Endothelial cell of umbilical vein (primary cell): ENCODE measurements at places on chromosomes 6 and 20. TPM values are rescaled to one million over a fixed set of nuclear protein-coding genes. Genes with fewer than 3 reads are reported as not detected.

Gene TMEM239
- not detected in 2 replicates for total RNA-seq

Gene SYNDIG1
- not detected in 2 replicates for total RNA-seq

DNA sequence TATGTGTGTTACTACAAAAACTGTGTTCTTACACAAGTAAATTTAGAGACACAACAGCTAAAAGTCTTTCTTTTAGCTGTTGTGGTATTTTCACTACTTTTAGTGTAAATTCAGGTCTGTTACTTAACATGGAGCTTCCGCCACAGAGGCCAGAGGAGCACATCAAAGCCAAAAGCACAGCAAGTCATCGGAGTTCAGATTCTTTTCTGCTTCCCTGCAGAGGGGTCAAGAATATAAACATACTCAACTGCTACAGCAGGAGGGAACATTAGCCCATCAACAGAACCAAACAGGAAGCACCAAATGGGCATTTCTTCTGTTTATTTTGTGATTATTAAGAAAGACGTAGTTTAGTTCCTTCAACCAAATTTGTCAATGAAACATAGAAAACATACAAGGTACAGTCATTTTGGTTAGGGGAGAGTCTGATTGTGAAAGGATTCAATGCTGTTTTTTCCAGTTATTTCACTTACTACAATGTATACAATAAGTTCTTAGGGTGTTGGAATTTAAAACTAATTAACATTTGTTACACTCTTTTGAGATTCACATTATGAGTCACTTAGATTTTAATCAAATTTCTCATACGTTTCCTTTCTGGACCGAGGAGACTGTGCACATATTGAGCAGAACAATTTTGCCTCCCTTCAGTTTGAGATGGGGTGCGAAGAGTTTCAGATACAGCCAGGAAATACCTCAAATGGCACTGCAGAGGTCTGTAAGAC is 42.8 kb upstream of the DSE start:
- peak; percentile 79 for DNase-seq

DNA sequence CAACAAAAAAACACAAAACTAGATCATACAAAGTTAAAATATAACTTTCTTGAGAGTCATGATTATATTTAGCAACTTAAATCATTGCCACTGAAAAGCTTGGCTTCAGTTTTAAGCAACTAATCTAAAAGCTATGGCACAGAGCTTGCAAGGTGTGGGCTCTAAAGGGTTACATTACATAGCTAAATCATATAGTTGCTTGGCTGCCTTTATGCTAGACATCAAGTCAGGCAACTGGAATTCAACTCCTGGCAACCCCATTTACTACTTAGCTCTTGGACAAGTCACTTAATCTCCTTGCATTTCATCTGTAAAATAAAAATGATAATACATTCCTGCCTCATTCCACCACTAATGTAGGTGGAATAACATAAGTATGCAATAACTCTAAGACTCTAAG is 40.9 kb upstream of the GCM1 start:
- no peak for DNase-seq

DNA sequence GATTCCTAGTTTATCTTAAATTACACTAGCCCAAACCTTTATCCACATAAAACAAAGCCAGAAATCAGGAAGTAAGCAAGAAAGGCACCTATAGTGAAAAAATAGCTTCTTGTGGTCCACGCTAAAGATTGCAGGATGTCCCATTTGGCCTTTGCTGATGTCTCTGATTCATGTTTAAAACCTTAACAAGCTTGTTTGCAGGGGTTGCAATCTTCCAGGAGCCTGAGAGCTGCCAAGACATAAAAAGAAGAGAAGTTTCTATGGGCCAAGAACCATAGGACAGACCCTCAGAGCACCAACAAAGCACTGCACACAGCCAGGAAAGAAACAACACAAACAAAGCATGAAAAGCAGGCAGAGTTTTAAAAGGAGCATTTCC is 49.4 kb downstream of the ADAT2 start:
- no peak for DNase-seq

DNA sequence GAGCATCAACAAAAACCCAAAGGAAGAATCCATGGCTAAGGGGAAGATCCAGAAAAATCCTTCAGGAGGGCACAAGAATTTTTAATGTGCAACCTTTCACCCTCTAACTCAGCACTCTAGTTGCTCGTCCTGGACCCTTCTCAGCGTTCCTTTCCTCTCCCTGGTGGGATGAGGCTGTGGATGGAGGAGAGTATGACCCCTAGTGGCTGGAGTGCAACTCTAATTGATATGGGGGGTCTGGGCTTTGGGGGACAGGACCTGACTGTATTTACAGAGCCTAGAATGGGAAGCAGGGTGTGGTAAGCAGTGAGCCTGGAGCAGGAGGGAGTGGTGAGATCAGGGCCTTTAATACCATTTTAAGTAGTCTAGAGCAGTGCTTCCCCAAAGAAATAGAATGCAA is 83.9 kb upstream of the CEP85L start:
- peak; percentile 49 for DNase-seq

DNA sequence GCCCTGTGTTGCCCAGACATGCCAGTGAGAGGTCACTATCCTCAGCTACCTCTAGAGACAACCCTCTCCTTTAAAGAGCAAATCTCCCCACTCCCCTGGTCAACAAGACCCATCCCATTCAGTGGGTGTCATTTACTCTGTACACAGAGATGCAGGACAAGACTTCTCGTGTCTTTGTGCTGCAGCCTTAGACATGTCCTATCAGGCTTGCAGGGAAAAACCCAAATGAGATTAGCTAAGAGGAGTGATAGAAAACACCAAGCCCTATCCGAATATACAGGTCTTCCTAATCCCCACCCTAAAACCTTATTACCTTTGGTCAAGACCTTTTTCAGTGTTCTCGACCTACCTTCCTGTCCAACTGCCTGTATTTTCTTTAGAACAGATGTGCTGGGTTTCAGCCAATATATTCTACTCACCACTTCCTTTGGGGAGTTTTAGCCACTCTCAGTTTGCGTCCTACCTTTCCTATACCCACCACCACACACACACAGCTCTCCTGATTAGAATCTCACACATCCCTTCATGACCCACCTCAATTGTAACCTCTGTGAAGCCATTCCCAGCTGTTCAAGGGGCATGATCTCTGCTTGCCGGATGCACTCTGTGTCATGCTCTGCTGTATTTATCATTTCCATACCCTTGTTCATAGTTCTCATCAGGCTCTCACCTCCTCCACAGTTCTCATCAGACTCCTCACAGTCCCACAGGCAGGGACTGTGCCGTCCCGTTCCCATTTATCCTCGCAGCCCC is 39.7 kb downstream of the TRAM2 start:
- peak; percentile 78 for DNase-seq

DNA sequence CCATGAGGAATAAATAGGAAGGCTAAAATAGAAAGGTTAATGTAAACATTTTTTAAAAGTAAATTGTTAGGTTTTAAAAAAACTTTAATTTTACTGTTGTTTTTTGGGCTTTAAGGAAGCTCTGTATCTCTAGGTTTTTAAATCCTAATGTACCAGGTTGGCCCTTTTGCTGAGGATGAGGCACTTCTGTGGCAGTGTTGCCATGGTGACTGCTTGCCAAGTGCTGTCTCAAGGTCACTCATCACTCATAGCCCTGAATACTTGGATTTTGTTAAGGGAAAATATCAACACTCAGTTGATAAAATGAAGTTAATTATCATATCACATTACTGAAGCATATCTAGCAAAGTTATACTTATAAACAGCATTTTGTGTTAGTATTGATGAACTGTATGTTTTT is 50.2 kb downstream of the NCOA3 start:
- no peak for DNase-seq

DNA sequence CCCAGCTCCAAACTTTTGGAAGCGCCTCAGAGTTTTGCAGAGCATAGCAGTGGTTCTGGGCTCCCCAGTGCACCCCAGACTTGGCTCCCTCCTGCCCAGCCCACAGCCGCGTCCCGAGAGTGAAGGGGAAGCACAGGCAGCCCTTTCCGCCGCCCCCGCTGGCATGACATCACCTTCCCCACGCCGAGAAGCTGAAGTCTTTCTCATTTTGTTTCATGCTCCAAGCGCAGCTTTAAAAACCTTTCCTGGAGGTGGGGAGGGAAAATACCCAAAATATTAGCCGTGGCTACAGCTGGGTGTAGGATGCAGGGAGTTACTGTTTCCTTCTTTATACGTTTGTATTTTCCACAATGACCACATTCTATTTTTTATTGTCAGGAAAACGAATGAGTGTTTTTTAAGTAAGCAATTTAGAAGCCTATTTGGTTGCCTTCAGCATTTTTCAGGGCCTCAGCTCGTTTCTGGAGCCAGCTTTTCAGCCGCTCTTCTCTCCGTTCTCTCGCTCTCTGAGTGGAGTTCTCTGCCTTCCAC is 72.9 kb downstream of the SNX5 start:
- DNase-seq = peak; percentile 73

DNA sequence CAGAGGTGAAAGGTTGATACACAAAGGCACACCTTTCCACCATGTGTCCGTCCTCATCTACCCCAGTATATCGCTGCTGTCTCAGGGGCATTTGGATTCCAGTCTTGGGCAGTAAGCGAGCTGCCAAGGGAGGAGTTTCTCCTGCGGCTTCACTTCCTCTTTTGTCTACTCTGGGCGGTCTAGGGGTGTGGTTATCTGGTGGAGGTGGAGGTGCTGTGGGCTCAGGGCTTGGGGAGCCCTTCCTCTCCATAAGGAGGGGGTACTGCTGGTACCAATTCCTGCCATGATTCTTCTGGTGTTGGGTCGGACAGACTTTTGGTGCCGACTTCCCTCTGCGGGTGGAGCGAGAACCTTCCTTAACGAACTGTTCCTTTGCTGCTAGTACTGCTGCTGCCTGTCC is 31.9 kb upstream of the FABP7 start:
- no peak for DNase-seq

DNA sequence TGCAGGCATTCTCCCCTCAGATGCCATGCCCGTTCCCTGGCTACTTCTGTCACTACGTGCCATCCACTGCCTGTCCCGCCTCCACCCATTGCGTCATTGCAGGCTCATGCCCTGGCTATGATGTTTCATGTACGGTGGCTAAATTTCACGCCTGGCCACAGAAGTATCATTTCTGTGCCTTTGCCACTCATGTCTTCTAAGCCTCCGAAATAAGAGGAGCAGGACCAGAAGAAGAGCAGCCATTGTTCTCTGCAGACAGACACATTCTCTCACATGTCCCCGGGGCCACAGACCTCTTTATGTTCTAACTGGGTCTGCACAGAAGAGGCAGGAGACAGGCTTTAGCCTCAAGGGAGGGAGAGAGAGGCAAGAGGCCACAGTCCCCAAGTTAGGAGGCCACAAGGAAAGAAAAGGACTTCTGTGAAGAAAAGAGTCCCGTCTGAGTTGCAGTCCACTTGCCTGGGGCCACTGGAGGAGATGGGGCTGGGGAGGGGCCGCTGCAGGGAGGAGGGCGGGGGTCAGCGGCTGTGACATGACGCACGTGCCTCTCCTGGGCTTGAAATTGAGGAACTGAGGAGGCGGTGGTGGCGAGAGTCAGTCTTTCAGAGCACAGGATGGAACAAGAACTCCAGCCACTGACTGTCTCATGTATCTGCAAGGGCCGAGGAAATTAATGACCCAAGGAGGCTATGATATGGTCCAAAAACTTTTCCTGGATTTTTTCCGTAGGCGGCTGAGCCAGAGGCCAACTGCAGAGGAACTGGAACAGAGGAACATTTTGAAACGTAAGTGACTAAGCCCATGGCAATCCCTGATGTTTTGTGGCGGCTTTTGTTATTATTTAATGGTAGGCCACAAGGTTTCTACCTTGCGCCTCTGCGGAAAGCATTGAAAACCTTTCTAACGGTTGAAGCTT is 55.9 kb downstream of the TBC1D7 start:
- no peak for DNase-seq

DNA sequence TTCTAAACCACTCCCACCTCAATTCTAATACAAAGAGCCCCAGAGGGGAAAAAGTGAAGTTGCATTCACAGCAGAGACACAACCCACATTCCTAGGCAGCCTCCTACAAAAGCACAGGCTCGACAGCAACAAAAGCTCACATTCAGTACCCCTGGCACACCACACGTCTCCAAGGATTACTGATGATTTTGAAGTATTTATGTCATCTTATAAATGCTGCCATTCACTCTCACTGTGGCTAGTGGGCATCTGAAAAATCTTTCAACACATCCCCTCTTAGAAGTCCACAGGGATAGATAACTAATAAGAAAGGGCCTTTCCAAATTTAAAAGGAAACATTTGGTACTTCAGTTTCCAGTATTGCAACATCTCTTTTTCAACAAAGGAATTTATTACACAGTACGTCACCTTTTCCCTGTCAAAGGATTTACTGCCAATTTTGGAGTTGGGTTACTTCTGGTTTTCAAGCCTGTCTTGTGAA is 146.7 kb downstream of the TASP1 start:
- no peak for DNase-seq

GRCh38 chr6:116697480-116697879 is 16.5 kb downstream of the KPNA5 start:
- no peak for DNase-seq

GRCh38 chr6:53723331-53723730 is 57.8 kb upstream of the KLHL31 start:
- DNase-seq = no peak

Gene VGLL2
- not detected in 2 replicates for total RNA-seq

- no peak for DNase-seq
Observed at GRCh38 chr6:77448546-77448945, 14.7 kb downstream of the HTR1B start.

GRCh38 chr6:107987805-107988204 is 29.8 kb upstream of the SEC63 start:
- no peak for DNase-seq

- no peak for DNase-seq
Observed at GRCh38 chr6:105746509-105746908, 339.6 kb upstream of the PRDM1 start.

Gene HLA-DRB5
- not detected in 2 replicates for total RNA-seq

DNA sequence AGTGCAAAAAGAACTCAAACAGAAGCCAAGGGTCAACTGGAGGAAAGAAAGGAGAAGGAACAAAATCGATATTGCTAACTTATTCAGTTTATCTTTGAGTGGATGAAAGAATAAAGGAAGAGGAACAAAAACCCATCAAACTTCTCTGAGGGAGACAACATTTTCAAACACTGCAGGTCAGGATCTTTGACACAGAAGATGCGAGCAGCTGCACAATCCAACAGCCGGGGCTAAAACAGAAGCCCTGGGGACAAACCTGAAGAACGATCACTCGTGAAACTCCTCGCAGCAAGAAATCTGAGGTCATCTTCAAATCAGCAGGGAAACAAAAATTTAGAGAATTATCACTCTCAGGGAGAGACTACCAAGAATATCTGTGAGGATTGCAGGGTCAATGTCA is 14.2 kb downstream of the SLC23A2 start:
- no peak for DNase-seq

GRCh38 chr6:119197271-119197670 is 118.8 kb upstream of the FAM184A start:
- DNase-seq = no peak

Gene MEP1A
- not detected in 2 replicates for total RNA-seq

Gene TBC1D20
- 30.6 and 34.3 TPM in 2 replicates for total RNA-seq

Gene C20orf202
- total RNA-seq = not detected in 2 replicates

GRCh38 chr20:63223121-63223825 is 7.3 kb upstream of the YTHDF1 start:
- peak; percentile 35 for DNase-seq

GRCh38 chr6:12232821-12233220 is 57.3 kb upstream of the EDN1 start:
- DNase-seq = no peak

- DNase-seq = no peak
Observed at GRCh38 chr20:61303217-61303616, 51.2 kb downstream of the CDH4 start.

GRCh38 chr20:50874111-50874757 is 57.0 kb downstream of the ADNP start:
- no peak for DNase-seq

GRCh38 chr6:139894271-139894670 is 519.8 kb upstream of the CITED2 start:
- no peak for DNase-seq

- DNase-seq = no peak
Observed at GRCh38 chr20:64214952-64215351, 40.6 kb upstream of the PCMTD2 start.
